Osteocyte (in vitro differentiated cells): ENCODE measurements at places on chromosomes 6 and 20.
A peak's percentile ranks its signal among the peaks of the same experiment; 100 is the strongest.

- DNase-seq, result no peak
Observed at GRCh38 chr6:122389704-122390372, 9.6 kb upstream of the HSF2 start.

DNA sequence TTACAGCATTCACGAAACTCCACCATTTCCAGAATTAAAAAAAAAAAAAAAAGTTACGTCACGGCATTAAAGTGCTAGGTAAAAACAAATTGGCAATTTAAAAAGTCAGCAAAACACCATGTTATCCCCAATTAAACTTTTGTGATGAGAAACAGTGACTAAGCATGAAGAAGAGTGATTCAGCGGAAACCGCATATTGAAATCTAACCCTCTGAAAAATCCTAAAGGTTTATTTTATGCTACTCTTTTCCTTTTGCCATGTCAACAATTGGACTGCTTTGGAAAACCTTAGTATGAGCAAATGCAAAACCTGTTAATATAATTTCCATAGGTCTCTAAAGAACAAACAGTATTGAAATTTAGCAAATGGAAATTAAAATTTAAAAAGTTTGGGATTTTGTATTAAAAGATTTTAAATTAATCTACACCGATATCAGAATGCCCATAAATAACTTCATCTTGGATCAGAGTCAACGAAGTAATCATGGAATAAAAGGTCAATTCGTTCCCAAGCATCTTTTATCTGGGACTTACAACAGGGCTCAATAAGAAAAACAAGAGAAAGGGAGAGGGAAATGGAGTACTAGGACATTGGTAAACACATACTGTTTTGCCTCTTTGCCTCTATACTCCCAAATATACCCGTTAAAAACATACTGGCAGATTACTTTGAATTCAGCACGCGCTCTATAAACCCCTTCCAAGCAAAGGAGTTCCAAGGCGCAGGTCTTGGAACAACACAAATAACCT lies 1.1 kb downstream of the FBXO30 start:
- no peak for DNase-seq

DNA sequence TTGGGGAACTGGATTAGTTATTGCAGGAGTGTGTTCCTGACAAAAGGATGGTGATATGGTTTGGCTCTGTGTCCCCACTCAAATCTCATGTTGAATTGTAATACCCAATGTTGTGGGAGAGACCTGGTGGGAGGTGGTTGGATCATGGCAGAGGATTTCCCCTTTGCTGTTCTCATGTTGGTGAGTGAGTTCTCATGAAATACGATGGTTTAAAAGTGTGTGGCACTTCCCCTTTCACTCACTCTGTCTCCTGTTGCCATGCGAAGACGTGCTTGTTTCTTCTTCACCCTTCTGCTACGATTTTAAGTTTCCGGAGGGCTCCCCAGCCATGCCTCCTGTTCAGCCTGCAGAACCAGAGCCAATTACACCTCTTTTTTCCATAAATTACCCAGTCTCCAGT lies 16.2 kb upstream of the TREM1 start:
- no peak for DNase-seq

DNA sequence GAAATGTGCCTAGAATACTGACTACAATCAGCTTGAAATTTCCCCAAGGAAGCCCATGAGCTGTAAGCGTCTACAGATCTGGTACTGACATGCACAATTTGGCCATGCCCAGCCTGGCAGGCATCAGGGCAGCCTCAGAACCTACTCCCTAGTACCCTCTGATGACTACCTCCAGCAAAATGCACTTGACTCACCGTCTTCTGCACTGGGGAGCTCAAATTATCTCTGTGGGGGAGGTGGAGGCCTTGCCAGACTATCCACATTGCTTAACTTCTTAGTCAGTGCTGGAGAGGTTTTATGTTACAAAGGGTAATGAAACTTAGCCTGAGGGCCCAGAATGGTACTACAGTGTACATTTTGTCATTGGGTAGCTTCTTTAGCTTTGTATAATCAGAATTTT lies 126.0 kb upstream of the ADGRF1 start:
- peak; percentile 87 for DNase-seq

- DNase-seq, result no peak
Observed at GRCh38 chr20:1863296-1863695, 31.9 kb upstream of the SIRPA start.

GRCh38 chr6:76992553-76992952 lies 470.7 kb downstream of the HTR1B start:
- DNase-seq, result no peak

DNA sequence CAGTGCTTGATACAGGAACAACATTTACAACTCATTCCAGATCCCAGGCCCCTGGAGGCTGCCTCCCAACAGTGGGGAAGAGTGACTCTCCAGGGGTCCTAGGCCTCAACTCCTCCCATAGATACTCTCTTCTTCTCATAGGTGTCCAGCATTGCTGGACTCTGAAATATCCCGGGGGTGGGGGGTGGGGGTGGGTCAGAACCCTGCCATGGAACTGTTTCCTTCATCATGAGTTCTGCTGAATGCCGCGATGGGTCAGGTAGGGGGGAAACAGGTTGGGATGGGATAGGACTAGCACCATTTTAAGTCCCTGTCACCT lies 4.2 kb downstream of the PIM1 start:
- DNase-seq, result no peak

- DNase-seq, result no peak
Observed at GRCh38 chr6:138248878-138249277, 30.6 kb upstream of the PBOV1 start.

GRCh38 chr6:127300411-127300810 lies 33.7 kb downstream of the RNF146 start:
- no peak for DNase-seq

GRCh38 chr6:123788319-123788718 lies 15.3 kb upstream of the NKAIN2 start:
- no peak for DNase-seq

GRCh38 chr20:38230253-38230551 lies 30.3 kb downstream of the KIAA1755 start:
- no peak for DNase-seq

DNA sequence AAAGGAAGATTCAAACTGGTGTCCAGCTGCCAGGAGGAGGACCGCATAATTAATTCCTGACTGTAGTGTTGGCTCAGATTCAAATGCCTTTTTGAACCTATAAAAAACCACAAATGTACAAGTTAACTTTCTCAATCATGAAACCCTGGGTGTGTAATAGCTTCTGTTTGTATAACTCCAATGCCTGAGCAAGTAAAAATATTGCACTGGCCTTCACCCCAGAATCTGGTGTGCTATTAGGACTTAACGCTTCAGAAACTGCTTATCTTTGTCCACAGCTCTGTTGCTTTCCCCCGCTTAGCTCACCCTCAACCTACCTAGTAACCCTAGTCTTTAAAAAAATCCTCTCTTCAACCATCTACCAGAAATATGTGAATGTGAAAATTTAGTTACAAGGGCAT lies 119.1 kb upstream of the MAP7 start:
- no peak for DNase-seq
